ENCODE measurements at places on chromosomes 4 and X.

GRCh38 chr4:2261853-2262144 lies at the start of gene MXD4:
Gene MXD4 (minus strand): TSS chr4:2262109. CDS start chr4:2261980, 129 bp downstream.
- no peak for DNase-seq

GRCh38 chr4:7034262-7035081 lies 8.7 kb upstream of the TADA2B start:
- DNase-seq, result no peak

DNA sequence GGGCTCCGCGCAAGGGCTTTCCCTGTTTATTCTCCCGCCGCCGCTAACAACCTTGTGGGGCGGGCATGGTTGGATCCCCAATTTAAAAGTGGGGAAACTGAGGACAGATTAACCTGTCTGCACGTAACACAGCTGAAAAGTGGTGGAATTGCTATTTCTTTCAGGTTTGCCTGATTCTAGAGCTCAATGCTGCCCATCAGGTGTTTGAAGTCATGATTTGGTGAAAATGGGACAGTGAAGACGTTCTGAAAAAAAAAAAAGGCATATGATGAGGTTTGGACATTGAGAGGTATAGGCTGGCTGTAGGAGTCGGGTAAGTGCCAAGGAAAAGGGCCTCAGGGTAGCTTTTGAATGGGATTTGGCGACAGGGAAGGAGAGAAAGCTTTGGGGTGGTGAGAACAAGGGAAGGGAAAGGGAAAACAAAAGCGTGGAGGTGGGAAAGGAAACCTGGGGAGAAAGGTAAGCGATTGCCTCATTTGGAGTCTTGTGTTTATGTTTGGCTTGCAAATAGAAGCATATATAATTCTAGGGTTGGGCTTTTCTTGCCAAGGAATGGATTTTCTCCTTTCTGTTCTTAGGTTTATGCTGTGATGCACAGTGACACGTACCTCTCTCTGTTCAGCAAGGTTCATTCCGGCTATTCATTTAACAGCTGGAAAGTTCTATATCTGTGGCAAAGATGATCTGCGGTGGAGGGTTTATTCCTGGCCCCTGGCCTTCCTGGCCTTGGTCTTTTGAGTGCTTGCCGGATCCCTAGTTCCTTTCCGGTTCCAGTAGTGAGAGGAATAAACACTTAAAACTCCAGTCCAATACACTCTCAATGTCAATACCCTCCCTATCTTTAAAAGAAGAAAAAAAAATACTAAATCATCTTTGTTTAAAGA lies 2.4 kb upstream of the STIM2 start:
- no peak for DNase-seq

DNA sequence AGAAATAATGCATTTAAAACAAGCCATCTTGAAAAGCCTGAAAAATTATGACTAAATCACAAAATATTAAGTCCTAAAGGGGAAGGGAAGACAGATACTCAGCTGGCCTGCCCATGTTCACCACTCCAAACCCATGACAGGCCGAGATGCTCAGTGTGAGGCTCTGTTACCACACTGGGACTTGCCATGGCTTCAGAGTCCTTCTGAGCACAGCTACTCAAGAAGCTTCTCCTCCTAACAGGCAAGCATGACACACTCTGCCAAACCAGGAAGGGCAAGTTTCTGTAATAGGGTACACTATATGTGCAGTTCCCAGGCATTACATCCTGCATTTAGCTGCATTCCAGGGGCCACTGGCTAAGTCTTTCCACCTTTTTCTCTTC lies 34.0 kb upstream of the CYBB start:
- DNase-seq, result no peak

GRCh38 chr4:6890358-6890757 lies 19.3 kb upstream of the TBC1D14 start:
- DNase-seq, result no peak

GRCh38 chr4:834368-835147 lies 8.6 kb upstream of the CPLX1 start:
- DNase-seq, result no peak

GRCh38 chr4:82975792-82976191 lies 34.8 kb downstream of the LIN54 start:
- DNase-seq, result no peak

DNA sequence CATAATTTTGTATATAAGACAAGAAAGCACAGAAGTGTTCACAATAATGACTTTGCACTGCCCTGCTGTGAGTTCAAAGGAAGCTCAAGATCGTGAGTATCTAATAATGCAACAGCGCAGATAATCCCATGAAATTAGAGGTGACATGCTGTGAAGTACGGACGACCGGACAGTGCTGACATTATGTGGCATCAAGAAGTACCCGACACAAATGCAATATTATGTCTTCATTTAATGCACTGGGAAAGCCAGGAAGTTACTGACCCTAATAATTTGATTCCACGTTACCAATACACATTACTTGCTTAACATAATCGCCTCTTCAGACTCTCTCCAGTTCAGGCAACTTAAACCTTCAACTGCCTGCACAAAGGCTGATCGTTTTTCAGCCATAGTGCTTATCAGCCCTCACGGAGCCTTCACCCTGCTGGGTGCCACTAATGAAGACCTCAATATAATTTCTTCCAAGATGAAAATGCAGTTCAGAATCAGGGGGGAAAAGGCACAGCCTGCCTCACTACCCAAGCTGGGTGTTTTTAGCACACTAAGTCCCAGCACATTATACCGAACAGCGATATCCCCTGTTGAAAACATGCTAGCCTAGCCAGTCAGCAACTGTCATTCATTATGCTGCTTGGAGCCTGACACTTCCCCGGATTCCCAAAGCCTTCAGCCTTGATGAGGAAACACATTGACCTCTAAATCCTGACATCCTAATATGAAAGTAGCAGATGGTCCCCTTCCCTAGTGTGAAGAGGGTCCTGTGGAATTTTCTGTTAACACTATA lies 56.1 kb downstream of the SLC7A11 start:
- no peak for DNase-seq

GRCh38 chrX:9997524-9997923 lies 30.4 kb downstream of the CLDN34 start:
- no peak for DNase-seq

- no peak for DNase-seq
Measured at GRCh38 chr4:126895988-126896570, 736.7 kb upstream of the INTU start.

DNA sequence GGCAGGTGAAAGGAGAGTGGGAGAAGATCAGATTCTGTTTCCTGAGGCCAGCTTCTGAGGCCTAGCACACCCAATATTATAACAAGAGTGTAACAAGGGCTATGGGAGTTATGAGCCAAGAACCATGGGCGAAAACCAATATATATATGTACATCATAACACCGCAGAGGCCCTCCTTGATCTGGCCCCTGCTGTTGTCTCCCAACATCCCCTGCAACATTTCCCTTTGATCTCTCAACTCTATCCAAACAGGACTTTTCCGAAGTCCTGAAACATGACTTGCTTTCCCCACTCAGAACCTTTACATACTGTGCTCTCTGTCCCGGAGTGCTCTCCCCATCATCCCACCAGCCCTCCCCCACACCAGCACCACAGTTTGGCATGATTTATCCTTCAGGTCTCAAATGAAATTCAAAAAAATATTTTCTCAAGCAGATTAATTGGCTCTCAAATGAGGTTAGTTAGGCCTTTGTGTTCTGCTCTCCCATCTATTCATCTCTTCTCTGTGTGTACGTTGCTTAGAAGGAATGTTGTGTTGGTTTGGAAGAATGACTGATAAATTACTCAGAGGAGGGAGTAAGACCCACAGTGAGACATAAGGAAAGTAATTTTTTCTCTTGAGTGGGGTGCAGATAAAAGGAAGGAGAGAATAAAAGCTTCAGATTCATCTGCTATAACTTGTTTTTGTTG lies 58.1 kb upstream of the SMIM10 start:
- DNase-seq, result no peak

DNA sequence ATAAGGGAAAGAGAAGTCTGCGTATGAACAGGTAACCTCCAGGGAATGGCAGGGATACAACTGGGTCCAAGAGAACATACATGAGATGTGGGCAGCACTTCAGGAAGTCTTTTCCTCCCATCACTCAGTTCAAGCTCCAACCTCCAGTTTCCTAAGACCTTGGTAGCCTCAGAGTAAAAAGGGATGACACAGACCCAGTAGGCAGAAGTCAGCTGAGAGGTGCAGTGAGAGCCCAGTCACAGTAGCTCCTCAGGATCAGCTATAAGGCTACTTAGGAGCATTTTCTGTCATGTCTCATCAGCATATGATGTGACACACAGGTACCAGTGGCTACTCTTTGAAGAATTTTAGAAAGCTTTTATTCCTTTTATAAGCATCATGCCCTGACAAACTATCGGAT lies 12.5 kb upstream of the STS start:
- DNase-seq, result no peak

- DNase-seq, result no peak
Measured at GRCh38 chrX:129842510-129843208, 1.0 kb downstream of the ZDHHC9 start.

DNA sequence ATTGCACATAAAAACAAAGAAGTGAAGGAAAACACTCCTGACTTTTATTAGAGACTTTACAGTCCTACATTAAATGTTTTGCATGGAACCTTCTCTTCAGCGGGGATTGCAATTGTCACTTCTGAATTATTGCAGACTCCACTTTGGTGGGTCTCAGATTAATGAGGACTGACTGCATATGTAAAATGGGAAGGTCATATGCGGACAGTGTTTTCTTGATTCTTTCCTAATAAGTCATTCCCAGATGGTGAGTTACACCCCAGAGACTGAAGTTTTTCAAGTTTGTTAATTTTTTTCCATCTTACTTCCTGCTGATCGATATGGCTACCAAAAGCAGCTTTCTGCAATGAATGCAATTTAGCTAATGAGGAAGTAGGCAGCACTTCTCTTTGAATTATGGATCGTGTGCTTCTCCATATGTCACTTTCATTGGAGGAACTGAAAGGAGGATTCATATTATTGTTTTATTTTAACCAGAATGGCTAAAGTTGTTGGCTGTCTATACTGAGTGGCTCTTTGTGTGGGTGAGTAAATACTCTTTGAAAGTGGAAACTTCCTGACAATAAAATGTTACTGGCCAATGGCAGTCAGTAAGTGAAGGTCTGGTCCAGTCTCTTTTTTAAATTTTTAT lies 119.3 kb upstream of the CLNK start:
- no peak for DNase-seq

DNA sequence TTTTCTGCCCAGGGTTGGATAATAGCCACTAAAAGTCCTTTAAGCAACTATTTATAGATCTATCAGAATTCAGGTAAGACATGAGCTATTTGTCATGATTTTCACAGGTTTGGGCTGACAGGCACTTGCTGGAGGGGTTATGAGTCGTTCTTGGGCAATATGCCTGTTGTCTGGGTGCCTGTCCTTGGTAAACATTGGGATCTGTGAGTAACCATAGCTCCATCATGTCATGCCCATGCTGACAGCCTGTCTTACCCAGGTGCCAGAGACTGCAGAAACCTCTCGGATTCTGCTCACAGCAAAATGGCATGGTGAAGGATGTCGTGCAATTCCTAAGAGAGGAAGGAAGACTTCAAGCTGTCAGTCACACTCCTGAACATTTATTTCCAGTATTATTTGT lies 116.0 kb upstream of the PUDP start:
- DNase-seq, result no peak

- DNase-seq, result no peak
Measured at GRCh38 chrX:122907375-122907774, 276.7 kb upstream of the GRIA3 start.

DNA sequence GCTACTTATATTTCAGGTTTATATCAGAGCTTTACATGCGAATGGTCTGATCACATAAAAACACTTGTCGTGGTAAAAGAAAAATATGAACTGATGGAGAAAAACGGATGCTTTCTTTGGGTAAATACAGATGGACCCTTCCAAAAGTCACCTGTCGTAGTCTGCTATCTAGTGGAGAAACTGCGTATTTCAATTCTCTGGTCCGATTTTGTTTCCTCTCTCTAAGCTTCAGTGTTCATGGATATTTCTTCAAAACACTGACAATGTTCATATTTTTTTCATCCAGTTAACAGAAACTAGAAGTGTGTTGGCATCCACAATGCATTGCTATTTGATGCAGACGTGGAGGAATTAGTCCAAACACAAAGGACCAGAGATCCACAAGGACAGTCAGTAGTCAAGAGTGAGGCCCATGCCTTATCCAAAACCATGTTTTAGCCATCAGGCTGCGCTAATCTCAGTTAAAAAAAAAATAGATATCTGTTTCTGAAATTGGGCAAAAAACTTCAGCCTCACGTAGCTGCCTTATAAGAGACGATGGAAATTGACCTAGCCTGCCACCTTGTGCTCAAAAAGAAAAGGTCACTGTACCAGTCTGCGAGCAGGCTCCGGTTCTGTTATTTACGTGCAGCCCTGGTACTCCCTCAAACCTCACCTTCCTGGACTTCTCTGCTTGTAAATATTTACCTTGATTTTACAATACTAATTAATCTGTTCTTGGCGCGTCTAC lies 16.0 kb downstream of the MEPE start:
- peak; percentile 39 for DNase-seq

- DNase-seq, result no peak
Measured at GRCh38 chr4:47031751-47032404, 511 bp downstream of the GABRB1 start.

DNA sequence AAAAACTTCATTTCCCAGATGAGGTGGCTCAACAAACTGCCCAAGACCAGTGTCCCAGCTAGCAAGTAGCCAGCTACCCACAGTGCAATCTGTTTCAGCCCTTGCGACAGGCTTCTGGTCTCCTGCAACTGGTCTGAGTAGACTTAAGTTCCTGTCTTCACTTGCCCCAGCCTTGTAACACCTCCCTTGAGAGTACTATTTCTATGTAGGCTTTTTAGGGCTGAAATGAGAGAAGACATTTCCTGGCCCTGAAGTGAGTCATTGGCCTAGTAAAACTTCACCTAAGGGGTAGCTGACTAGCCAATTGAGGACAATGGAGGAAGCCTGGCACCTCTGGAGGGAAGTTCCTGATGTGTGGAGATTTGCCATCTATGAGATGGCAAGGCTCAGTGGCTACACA lies 80.1 kb upstream of the STIM2 start:
- no peak for DNase-seq

- DNase-seq, result no peak
Measured at GRCh38 chr4:122930862-122931261, 8.5 kb upstream of the NUDT6 start.

GRCh38 chr4:31416498-31416897 lies 696.3 kb downstream of the PCDH7 start:
- no peak for DNase-seq

GRCh38 chrX:148501386-148502066 lies 1.1 kb downstream of the AFF2 start:
- no peak for DNase-seq

GRCh38 chr4:40238008-40238699 lies 41.3 kb downstream of the RHOH start:
- no peak for DNase-seq

GRCh38 chrX:47797084-47797483 lies 39.6 kb upstream of the ZNF81 start:
- DNase-seq, result no peak

- DNase-seq, result no peak
Measured at GRCh38 chr4:100945789-100946188, 401.5 kb downstream of the PPP3CA start.

- DNase-seq, result no peak
Measured at GRCh38 chrX:30948051-30948450, 59.0 kb upstream of the TAB3 start.

- no peak for DNase-seq
Measured at GRCh38 chr4:157977086-157977485, 195.7 kb downstream of the GASK1B start.

- peak; percentile 58 for DNase-seq
Measured at GRCh38 chr4:85968945-85969819, 390.7 kb downstream of the MAPK10 start.

- DNase-seq, result peak; percentile 6
Measured at GRCh38 chr4:42750856-42751255, 94.0 kb upstream of the ATP8A1 start.

GRCh38 chr4:156660465-156660864 lies 311.1 kb downstream of the PDGFC start:
- no peak for DNase-seq
